ENCODE measurements at places on chromosomes 16 and 17.

DNA sequence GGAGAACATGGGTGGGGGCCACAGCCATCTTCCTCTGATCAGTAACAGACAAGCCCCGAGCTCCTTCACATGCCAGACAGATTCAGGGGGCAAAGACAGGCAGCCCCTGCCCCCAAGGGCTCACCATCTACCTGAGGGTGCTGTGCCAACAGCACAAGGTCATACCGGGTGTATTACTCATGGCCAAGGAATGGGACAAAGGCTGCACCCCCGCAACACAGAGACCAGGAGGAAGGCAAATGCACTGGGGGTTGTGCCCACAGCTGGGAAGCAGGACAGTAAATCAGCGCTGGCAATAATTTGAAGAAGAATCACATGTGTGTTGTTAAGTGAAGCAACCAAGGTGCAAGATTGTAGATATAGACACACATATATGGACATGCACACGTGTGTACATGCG lies 137.1 kb downstream of the C16orf95 start:
- DNase-seq, result no peak

DNA sequence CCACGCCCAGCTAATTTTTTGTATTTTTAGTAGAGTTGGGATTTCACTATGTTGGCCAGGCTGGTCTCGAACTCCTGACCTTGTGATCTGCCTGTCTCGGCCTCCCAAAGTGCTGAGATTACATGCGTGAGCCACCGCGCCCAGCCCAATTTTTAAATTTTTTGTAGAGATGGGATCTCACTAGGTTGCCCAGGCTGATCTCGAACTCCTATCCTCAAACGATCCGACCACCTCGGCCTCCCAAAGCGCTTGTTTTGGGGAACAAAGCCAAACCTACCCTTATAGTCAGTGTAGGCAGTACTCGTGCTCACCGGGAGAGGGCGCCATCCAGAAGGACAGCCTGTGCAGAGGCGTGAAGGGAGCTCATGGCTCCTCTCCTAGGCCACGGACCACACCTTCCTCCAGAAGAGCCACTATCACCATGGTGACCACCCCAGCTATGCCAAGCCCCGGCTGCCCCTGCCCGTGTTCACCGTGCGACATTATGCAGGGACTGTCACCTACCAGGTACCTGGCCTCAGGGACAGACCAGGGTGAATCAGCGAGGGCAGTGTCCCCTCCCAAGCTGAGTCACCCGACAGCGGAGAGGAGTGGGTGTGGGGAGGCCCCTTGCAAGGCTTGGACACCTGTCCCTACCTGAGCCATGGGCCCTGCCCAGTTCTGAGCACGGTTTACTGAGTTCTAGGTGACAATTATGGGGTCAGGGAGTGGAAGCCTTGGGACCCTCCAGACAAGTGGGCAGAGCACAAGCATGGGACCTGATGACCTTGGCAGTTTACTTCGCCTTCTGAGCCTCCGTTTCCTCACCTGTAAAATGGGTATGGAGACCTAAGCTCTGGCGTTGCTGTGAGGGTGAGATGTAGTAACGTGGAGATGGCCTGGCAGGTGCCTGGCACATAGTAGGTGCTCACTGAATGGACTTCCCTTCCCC lies 13.7 kb downstream of the MYO15B start:
- DNase-seq, result peak; percentile 57

DNA sequence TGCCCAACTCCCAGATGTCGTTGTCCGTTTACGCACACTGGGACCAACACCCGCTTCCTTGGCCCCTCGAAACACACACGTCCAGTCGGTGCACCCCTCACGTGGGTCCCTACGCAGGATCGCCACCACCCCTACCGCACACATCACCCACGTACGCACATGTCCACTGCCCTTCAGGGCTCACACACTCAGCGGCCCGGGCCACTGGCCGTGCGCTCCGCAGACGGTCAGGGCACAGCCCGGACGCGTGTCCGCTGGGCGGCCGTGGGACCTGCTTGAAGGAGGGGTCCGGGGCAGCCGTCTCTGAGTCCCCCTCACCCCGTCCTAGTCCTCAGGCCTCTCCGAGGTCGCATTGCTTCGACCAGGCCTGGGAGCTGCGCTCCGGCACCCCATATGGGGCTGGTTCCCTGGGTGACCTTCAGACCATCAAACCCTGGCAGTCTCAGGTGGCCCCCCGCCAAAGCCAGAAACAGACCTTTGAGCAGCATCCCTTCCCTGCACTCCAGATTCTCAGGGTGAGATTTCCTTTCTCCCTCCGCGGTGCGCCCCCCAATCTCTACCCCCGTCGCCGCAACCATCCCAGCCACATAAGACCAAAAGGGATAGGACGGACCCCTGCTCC lies 914 bp upstream of the GPRC5B start:
- DNase-seq, result no peak

DNA sequence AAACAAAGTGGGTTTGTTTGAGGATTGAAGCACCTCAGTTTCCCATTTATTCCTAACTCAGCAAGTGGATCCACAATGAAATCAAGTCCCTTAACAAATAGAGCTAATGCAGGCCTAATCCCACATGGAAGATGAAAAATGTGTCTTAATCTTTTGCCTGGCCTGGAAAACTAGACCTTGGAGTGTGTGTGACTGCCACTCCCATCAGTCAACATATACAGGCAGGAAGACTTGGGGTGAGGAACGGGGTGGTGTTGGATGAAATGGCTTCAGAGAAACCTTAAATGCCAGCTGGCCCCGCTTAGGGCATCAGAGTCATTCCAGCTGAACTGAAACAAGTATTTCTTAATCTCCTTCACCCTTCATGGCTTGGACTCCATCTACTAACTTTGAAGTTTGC lies 269.5 kb downstream of the MAF start:
- no peak for DNase-seq

DNA sequence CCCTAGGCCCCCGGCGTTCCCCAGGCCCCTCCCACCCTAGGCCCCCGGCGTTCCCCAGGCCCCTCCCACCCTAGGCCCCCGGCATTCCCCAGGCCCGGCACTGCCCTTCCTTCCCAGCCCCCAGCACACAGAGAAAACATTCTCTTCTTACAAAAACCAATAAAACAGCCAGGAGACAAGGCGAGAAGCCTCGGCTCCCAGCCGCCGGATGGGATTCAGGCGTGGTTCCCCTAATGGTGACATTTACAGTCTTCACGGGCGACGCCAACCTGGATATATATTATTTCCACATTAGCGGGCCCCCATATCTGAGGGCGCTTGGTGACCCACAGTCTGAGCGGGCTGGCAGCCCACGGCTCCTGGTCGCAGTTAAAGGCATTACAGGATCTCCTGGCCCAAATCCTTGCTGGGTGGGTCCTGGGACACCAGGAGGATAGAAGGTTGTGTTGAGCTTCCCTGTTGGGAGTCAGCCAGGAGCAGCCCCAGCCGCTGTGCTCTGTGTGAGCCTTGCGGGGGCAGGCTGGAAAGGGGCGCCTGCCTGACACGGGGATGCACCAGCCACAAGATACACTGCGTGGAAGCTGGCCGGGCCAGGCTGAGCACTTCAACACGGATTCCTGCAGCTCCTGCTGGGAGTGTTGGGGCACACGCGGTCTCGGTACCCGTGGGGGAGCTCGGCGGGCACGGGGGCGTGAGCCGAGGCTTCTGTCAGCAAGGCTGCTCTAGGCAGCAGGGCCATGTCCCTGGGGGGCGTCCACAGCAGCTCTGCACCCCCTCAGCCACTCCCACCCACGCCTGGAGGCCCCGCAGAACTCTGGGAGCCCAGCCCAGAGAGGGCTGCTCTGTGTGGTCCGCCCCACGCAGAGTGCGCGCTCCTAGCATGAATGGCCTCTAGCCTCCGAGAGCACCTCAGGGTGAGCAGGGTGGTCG lies 83.7 kb downstream of the LMF1 start:
- no peak for DNase-seq

DNA sequence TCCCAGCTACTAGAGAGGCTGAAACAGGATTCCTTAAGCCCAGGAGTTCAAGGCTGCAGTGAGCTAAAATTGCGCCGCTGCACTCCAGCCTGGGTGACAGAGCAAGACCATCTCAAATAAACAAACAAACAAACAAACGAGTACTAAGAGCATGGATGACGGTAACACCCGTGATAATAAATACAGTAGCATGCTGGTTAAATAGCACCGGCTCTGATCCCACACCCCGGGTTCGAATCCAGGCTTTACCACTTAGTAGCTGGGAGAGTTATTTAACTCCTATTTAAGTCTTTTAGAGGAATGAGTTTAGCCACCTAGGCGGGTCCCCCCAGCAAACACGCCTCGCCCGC lies 301 bp upstream of the METTL22 start:
- DNase-seq, result no peak

GRCh38 chr16:4034963-4035362 lies 81.3 kb downstream of the ADCY9 start:
- no peak for DNase-seq

GRCh38 chr16:15665107-15665506 lies 15.1 kb downstream of the NDE1 start:
- DNase-seq, result no peak

GRCh38 chr16:56355221-56355620 lies 70.1 kb downstream of the AMFR start:
- no peak for DNase-seq

All from MV-4-11 (cell line).